Kasumi-1 (cell line): ENCODE measurements at places on chromosomes 3 and 15.

GRCh38 chr3:39144095-39144747 is 9.2 kb downstream of the CSRNP1 start:
- DNase-seq, result no peak

- DNase-seq, result peak; percentile 12
Observed at GRCh38 chr3:196127308-196128040, 45.6 kb upstream of the TFRC start.

DNA sequence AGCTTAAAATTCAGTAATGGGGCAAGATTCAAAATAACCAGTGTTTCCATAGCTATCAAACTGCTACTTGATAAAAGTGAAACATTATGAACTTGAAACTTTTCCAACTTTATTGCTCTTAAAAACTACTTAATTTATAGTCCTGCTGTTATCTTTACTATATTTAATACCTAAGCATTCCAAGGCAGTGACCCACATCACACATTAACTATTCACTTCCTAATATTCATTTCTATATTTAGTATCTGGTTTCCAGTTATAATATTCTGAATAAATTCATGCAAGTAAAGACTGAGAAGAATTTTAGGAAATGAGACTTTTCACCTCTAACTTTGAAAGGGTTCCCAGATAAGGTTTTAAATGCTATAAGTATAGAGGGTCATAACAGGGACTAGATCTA is 64.9 kb downstream of the UACA start:
- no peak for DNase-seq

- DNase-seq, result peak; percentile 12
Observed at GRCh38 chr3:188916934-188917401, 254.8 kb upstream of the TPRG1 start.

GRCh38 chr3:115961380-115961779 is 338.1 kb downstream of the GAP43 start:
- no peak for DNase-seq

DNA sequence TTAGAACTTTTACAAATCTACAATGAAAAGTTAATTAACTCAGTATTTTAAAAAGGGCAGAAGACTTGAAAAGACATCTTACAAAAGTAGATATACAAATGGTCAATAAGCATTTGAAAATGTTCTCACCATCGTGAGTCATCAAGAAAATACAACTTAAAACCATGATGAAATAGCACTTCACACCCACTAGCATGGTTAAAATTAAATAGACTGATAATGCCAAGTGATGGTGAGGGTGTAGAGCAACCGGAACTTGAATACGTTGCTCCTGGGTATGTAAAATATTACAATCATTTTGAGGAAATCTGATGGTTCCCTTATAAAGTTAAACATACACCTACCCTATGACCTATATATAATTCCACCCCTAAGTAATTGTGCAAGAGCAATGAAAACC is 319.8 kb upstream of the UMPS start:
- no peak for DNase-seq

GRCh38 chr3:23430781-23431398 is 227.8 kb downstream of the UBE2E2 start:
- no peak for DNase-seq

GRCh38 chr3:183427876-183428446 is 458 bp downstream of the MCF2L2 start:
- no peak for DNase-seq

DNA sequence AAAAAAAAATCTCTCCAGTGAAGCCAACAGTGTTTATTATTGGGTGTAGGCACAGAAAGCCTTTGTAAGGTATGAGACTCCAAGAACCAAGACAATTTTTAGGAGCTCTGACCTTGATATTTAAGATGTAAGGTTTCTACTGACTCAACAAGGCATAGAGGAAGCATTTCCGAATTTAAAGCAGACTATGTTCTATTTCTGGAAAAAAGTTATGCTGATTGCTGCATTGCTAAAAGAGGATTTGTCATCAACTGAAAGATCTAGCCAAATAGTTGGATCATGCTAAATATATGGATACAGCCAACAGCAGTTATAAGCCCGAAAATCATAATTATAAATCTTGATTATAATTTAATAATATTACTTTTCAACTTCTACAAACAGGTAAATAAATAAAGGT is 53.3 kb upstream of the MELTF start:
- DNase-seq, result no peak

GRCh38 chr3:9769426-9770275 is at the start of gene CAMK1:
CAMK1 (minus strand) TSS chr3:9769947; CDS start chr3:9767749, 2,198 bp downstream.
- DNase-seq, result no peak

GRCh38 chr15:77634266-77634962 is 1.7 kb upstream of the LINGO1 start:
- DNase-seq, result peak; percentile 56

GRCh38 chr3:82773207-82773606 is 1011.8 kb upstream of the GBE1 start:
- no peak for DNase-seq
